Stimulated activated CD4-positive, alpha-beta T cell treated with anti-CD3 and anti-CD28 coated beads, Interleukin-15, amount 100 ng/mL, for 1 hour (primary cell): ENCODE measurements at places on chromosomes 6 and 20.

DNA sequence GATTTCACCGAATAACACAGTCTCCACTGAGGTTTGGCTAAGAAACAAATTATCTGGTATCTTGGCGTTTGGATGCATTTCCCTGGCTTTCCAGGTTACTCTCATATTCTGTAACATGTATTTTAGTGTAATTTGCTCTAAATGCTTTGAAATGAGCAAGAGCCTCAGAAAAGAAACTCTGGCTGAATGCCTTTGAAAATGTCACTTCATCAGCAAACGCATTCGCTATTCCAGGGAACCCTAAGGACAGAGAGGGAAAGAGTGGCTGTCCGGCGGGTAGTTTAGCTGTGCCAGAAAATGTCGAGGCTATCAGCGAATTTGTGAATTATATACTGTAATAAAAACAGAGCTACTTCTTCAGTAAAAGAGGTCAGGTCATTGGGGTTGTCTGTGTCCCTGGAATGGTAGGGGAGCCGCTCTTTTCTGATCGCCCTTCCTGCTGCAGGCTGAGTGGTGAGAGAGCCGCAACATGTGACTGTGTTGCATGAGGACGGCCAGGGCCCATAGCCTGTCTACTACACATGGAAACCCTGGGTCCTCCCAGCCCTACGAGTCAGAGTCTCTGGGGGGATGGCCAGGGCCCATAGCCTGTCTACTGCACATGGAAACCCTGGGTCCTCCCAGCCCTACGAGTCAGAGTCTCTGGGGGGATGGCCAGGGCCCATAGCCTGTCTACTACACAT, 57.3 kb downstream of the SMOC2 start:
- DNase-seq = no peak

DNA sequence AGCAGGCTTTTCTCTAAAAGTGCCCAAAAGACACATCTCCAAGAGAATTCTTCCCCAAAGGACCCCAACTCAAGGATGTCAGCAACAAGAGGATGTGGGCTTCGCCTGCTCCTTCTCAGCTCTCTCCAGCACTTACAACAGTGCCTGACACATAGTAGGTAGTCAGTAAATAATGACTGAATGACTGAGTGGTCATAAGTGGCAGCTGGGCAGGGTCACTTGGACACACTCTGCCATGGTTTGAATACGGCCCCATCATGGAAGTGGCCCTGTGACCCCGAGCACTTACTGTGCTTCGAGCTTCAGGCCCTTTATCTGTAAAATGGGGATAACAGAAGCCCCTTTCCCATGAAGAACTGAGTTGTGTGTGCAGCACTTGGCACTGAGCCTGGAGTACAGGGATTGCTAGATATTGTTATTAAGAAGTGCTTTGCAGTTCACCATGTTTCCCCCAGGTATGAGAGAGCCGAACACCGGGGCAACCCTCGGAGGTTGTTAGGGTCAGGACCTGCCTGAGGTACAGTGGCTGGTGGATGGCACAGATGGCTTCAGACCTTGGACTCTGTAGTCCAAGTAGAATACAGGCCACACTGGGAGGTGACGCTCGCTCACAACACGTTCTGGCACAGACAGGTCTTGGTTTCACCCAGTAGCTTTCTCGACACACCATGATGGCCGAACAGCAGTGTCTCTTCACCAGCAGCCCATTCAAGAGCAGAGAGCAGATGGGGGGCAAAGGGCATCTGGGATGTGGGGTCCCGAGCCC, 56.0 kb downstream of the NOL4L start:
- DNase-seq = no peak

GRCh38 chr20:36988494-36988966, 37.0 kb upstream of the SAMHD1 start:
- DNase-seq = no peak

DNA sequence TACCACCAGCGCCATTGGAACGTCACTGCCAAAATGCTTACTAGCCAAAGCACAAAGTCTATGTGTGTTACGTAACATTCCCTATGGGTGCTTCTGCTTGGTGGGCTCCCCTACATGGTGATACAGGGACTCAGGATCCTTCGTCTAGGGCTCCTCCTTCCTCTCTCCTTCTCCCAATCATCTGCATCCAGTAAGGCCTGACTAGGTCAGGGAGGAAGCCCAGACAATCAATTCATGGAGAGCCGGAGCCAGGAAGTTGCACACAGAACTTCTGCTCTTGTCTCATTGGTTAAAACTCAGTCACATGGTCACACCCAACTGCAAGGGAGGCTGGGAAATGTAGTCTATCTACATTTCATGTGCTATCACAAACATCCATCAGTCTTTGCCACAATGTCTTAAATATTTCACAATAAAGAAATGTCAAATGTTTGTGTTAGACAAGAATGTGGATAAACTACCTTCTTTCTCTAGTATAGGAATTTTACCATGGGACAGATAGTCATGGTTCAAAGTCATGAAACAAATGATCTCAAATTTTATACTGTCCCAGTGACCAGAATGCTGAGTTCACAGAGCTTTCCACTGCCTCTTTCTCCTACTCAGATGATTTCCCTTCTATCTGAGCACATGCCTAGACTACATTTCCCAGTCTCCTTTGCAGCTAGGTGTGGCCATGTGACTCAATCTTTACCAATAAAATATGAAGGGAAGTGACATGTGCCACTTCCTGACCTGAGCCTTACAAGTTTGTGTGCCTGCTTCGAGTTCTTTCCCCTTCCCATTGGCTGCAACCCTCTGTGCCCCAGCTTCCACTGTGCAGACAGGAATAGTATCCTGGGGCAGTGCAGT, 9.3 kb upstream of the KCNK15 start:
- DNase-seq = no peak

DNA sequence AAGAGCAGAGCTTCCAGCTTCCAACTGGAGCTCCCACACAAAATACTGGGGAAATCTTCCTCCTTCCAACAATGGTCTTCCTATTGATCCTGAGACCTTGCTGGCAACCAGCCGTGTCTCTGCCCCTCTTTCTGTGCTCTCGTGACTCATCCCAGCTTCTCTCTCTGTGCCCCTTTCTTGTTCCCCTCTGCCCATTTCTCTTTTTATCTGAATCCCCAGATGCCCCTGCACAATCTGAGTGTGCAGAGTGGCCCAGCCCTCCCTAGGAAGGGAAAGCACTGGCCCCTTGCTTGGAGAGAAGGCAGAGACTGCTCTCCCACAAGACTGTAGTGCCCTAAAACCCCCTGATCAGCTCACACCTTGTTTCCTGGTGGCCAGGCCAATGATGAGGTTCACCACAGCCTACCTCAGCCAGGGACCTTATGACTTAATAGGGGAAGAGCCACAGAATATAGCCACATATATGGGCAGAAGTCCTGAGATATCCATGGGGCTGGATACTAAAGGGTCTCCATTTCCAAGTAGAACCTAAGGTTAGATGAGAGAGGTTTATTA, 23.1 kb upstream of the MAS1L start:
- DNase-seq = no peak

- no peak for DNase-seq
These were observed 42.0 kb upstream of the TMEM244 start for GRCh38 chr6:129903082-129903481.

DNA sequence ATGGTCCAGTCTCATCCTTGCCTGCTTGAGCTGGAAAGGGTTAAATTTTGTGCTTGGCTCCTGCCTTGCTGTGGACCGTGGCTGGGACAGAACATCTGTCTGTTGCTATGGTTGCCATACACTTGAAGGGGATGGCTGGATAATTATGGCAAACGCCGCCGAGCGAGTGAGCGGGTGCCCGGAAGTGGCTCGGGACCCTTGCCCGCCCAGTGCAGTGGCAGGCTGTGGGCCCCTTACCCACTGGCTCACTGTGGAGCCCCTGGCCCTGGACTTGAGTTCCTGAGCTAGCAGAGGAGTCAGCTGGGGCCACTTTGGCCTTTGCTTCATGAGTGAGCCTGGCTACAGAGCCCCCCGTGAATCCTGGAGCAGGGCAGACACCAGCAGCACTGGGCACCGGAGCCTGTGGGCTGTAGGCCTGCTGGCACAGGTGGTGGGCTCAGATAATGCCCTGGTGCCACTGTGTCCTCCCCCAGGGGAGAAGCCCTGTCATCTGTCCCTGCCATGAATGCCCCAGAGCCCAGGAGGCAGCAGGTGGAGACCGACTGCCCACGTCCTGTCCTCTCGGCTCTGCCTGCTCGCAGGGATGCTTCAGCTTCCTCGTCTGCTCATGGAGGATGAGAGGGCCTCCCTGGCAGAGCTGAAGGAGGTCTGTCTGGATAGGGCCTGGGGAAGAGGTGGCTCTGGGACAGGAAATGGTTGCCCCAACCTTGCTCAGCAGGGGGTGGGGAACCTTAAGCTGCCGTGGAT, 25.5 kb upstream of the NOL4L start:
- DNase-seq = no peak

DNA sequence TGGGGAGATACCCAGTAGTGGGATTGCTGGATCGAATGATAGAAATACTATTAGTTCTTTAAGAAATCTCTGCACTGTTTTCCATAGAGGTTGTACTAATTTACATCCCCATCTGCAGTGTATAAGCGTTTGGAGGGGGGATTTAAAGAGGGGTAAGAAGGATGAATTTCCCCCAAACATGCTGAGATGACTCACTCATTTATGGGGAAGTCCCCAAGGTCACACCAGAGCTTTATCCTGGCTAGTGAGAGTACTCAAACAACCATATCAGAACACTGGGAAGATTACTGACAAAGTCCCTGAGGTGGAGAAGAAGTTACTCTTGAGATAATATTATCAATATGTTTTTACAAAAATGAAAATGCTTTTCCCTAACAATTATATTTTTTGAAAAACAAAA, 44.0 kb downstream of the ROS1 start:
- DNase-seq = no peak

GRCh38 chr6:129691709-129692108, 18.3 kb downstream of the ARHGAP18 start:
- DNase-seq = no peak

- DNase-seq = no peak
These were observed 82.6 kb downstream of the RIPOR3 start for GRCh38 chr20:50608750-50609104.

- DNase-seq = no peak
These were observed 26.5 kb upstream of the SH3BGRL2 start for GRCh38 chr6:79604583-79605037.

GRCh38 chr20:52975803-52976531, 3.8 kb downstream of the TSHZ2 start:
- DNase-seq = no peak

DNA sequence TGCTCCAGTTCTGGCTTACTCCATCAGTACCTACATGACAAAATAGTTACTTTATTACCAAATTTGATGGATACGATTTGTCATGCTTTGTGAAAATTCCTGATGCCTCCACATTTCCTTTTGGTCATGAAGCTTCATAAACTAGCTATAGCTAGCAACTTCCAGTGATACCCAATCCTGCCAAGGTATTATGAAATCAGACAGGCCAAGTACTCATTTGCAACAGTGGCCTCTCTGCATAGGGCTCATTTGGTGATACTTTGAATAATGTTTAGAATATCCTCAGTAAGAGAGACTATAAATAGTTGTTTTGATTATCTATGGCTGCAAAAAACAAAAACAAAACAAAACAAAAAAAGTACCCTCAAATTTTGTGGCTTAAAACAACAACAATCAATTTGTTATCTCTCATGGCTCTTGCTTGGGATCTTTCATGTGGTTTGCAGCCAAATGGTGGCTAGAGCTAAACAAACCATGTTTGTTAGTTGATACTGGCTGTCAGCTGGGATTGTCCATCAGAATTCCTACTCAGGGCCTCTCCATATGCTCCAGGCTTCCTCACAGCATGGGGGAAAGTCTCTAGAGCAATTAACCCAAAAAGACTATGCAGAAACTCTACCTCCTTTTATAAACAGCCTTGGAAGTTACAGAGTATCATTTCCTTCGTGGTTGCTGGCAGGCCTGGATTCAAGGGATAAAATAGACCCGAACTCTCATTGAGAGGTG, 10.1 kb upstream of the PRL start:
- DNase-seq = no peak

- DNase-seq = no peak
These were observed 16.6 kb downstream of the DCDC2 start for GRCh38 chr6:24340998-24341938.

DNA sequence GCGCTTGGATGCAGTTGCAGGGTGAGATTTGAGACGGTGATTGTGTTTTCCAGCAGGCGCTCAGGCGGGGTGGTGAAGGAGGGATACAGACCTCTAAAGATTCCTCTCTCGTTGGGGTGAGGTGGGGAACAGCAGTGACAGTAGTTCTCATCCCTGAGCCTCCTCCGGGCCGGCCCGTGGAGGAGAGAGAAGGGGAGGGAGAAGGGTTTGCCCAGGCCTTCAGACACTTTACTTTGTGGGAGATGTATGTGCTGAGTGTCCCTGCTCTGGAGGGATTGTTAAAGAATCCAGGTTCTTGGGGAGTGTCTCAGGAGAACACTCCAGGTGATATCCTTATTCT, 41.0 kb downstream of the PSMB9 start:
- no peak for DNase-seq

- DNase-seq = no peak
These were observed 10.1 kb upstream of the BICRAL start for GRCh38 chr6:42771741-42772100.

GRCh38 chr6:7413151-7413823, 23.7 kb downstream of the RIOK1 start:
- DNase-seq = no peak

- DNase-seq = no peak
These were observed 67.6 kb downstream of the BLOC1S5 start for GRCh38 chr6:7996538-7997111.

- no peak for DNase-seq
These were observed 212.0 kb upstream of the DTNBP1 start for GRCh38 chr6:15874821-15875220.

DNA sequence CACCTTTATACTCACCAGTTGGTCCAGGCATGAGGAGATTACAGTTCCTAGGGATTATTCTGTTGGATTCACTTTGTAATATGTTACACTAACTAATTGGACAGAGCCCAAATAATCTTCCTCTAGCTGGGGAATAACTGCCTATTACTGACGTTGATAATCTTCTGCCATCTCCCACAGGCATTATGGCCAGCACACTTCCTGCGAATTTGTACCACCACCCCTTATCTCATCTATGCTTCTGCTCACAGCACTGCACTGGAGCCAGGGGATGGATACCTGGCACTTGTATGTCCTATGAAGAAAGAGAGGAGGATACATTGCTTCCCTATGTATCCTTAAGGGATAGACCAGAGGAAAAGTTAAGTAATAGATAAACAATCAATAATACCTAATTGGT, 494.8 kb upstream of the MAN1A1 start:
- DNase-seq = no peak
